ENCODE measurements at places on chromosomes 2 and 18. TPM values are rescaled to one million over a fixed set of nuclear protein-coding genes. Genes with fewer than 3 reads are reported as not detected.

GRCh38 chr2:168997118-168997521 lies 34.0 kb downstream of the ABCB11 start:
- no peaks in the 10 kb centered on the region for H3K27me3 ChIP-seq
- H3K4me3 ChIP-seq, result no peak overlapping the region
- H3K27ac ChIP-seq, result no peak overlapping the region
- no peaks in the 10 kb centered on the region for H3K36me3 ChIP-seq
- H3K4me1 ChIP-seq, result no peaks in the 10 kb centered on the region
- DNase-seq, result no peak

DNA sequence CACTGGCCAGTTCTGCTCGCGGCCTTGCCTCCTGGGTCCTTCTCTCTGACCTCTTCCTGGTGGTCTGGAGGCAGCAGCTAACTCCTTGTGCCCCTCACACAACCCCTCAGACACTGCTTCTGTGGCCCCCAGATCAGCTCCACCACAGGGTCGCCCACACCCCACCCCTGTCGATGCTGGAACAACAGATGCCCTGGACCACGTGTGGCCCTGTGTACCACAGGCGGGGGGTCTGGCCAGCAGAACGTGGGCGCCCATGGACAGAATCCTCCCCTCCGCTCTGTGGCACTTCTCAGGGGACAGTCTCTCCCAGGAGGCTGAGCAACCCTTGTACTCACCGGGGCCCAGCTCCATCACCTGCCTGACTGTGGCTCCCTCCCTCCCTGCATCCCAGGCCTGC lies 245.6 kb downstream of the NDUFA10 start:
- no peak overlapping the region for H3K27ac ChIP-seq
- no peak overlapping the region for H3K4me3 ChIP-seq
- no peaks in the 10 kb centered on the region for H3K36me3 ChIP-seq
- no peaks in the 10 kb centered on the region for H3K27me3 ChIP-seq
- DNase-seq, result peak; percentile 61
- H3K4me1 ChIP-seq, result no peaks in the 10 kb centered on the region

DNA sequence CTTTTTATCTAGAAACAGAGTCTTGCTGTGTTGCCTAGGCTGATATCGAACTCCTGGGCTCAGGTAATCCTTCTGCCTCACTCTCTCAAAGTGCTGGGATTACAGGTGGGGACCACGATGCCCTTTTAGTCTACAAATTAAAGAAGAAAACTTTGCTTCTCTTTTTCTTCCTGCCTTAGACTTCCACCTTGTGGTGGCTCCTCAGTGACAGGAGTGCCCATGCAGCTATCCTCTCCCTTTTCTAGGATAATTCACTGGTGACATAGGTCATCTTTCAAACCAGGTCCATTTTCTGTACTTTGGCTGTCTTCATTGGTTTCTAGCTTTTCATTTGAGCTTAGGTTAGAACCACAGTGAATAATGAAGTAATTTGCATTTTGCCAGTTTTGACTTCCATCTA lies 13.6 kb downstream of the DCAF17 start:
- DNase-seq, result no peak
- no peaks in the 10 kb centered on the region for H3K36me3 ChIP-seq
- no peak overlapping the region for H3K27ac ChIP-seq
- H3K4me3 ChIP-seq, result no peak overlapping the region

GRCh38 chr2:48693645-48694044 lies 61.9 kb downstream of the LHCGR start:
- H3K4me1 ChIP-seq, result no peaks in the 10 kb centered on the region
- H3K4me3 ChIP-seq, result no peak overlapping the region
- H3K27ac ChIP-seq, result no peak overlapping the region
- H3K27me3 ChIP-seq, result no peaks in the 10 kb centered on the region
- no peak for DNase-seq

- peaks cover 6% of the 10 kb centered on the region for H3K4me1 ChIP-seq
- DNase-seq, result no peak
- no peaks in the 10 kb centered on the region for H3K36me3 ChIP-seq
- no peak overlapping the region for H3K4me3 ChIP-seq
- H3K27ac ChIP-seq, result no peak overlapping the region
Observed at GRCh38 chr18:44693030-44693784, 12.5 kb downstream of the SETBP1 start.

DNA sequence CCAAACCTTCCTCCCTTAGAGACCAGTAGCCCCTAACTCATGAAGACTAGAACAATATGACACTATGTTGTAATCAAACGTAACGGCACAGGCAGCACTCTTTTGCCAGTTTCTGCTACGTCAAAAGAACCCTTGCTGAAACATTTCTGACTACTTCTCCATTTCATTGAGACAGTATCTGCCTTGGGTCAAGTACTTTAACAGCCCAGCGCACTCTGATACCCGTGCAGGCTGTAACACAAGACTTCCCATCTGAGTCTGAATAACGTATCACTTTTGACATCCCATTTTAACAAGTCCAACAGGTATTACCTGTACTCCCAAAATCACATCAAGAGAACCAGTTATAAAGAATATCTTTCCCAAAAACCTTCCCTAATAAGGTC lies 38.4 kb downstream of the TBC1D8 start:
- no peaks in the 10 kb centered on the region for H3K36me3 ChIP-seq
- no peak overlapping the region for H3K27ac ChIP-seq
- H3K4me3 ChIP-seq, result no peak overlapping the region
- H3K27me3 ChIP-seq, result no peaks in the 10 kb centered on the region
- H3K4me1 ChIP-seq, result peaks cover 8% of the 10 kb centered on the region
- no peak for DNase-seq

- H3K27me3 ChIP-seq, result no peaks in the 10 kb centered on the region
- H3K36me3 ChIP-seq, result peaks cover 3% of the 10 kb centered on the region
- H3K4me3 ChIP-seq, result peak overlapping the region; percentile 5
- H3K4me1 ChIP-seq, result peaks cover 4% of the 10 kb centered on the region
- no peak overlapping the region for H3K27ac ChIP-seq
Observed at GRCh38 chr2:38751596-38752410, 642 bp upstream of the SRSF7 start.

DNA sequence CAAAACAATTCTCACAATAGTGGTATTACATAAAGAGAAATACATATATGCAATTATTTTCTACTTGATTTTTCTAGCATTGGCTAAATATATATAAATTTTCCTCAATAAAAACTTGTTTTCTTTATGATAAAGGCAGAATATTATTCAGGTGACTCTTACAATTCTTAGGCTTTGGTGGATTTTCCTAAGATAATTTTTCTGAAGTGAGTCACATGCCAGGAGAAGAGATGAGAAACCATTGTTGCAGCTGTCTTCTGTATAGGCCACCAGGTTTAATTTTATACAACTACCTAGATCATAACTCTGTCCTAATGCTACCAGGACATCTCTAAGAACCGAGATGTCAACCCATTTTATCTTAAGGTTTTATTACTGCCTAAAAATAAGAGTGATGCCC lies 552.4 kb upstream of the CDH2 start:
- H3K4me1 ChIP-seq, result peaks cover 2% of the 10 kb centered on the region
- no peaks in the 10 kb centered on the region for H3K36me3 ChIP-seq
- no peak overlapping the region for H3K4me3 ChIP-seq
- DNase-seq, result no peak

DNA sequence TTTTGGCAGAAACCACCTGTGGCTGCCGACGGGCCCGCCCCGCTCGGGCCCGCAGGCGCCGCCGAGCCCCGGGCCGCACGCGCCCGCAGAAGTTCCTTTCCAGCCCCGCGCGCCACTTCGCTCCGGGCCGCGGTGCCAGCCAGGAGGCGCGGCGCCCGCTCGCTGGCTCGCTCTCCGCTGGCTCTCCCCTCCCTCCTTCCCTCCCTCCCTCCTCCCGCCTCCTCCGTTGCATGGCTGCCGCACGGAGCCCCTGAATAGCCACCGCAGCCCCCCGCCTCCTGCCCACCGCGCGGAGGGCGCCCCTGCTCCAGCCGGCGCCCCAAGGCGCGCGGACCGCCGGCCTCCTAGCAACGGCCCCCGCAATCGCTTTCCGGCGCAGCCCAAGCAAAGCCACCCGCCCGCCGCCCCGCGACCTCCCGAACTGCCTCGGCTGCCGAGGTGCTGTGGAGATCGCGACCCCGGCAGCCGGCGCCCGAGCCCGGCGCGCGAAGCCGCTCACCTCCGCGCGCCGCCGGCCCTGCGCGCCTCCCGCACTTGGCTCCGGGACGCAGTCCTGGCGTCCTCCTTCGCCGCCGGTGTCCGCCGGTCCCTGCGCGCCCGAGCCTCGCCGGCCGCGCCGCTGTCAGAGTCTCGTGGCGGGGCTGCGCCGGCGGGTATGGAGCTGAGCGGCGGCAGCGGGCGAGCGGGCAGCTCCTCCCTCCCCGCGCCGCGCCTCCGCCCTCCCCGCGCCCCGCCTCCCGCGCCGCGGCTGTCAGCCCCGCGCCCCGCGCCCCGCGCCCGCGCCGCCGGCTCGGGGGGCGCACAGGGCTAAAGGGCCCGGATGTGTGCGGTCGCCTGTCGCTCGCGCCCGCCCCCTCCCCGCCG lies at the start of gene ZBTB7C:
ZBTB7C (minus strand) TSS at position 657 of the 864 bp plus-strand sequence.
- H3K27ac ChIP-seq, result peak within 1 kb of the TSS; percentile 81
- peak within 1 kb of the TSS; percentile 94 for H3K4me3 ChIP-seq
- H3K36me3 ChIP-seq, result no peaks in the 10 kb centered on the region
- no peaks in the 10 kb centered on the region for H3K4me1 ChIP-seq
- no peaks in the 10 kb centered on the region for H3K27me3 ChIP-seq

DNA sequence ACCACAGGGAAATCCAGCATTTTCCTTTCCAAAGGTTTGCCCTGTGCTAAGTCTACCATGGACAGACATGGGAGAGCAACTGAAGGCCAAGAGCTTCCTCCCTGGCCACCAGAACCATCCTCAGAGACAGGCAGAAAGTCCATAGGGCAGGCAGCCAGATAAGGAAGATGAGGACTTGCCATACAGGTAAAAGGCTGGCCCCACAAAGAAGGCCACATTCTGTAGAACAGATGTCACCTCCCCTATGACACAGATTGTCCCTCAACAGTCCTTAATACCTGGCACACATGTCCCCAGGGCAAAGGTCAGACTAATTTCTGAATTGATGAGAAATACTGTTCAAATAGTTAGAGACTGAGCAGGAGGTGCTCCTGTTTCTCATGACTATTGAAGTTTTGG lies 52.0 kb downstream of the FECH start:
- H3K4me1 ChIP-seq, result no peaks in the 10 kb centered on the region
- DNase-seq, result no peak
- no peaks in the 10 kb centered on the region for H3K36me3 ChIP-seq
- no peak overlapping the region for H3K4me3 ChIP-seq
- H3K27me3 ChIP-seq, result no peaks in the 10 kb centered on the region

GRCh38 chr2:236483102-236483501 lies 86.5 kb upstream of the ACKR3 start:
- H3K4me3 ChIP-seq, result no peak overlapping the region
- no peaks in the 10 kb centered on the region for H3K4me1 ChIP-seq
- no peak for DNase-seq

DNA sequence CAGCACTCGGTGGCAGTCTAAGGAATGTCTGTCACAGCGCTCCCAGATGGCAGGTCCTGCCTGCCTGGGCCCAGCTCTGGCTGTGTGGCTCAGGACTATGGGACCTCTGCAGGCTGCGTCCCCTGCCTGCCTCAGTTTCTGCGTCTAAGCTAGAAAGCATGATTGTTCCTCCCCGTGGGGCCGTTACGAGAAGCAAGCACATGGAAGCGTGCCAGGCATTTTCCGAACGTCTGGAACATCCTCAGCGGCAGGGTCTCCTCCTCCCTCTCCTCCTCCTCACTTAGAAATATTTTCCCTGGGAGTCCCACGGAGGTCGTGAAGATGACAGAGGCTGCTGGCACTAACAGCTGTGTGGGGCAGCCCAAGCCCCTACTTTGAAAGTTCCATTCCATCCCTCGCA lies 43.3 kb downstream of the LRRFIP1 start:
- DNase-seq, result no peak
- H3K4me3 ChIP-seq, result no peak overlapping the region
- no peaks in the 10 kb centered on the region for H3K4me1 ChIP-seq
- H3K27ac ChIP-seq, result no peak overlapping the region

GRCh38 chr2:239669899-239670460 lies 269.2 kb upstream of the HDAC4 start:
- no peak overlapping the region for H3K27ac ChIP-seq
- no peak overlapping the region for H3K4me3 ChIP-seq
- H3K27me3 ChIP-seq, result no peaks in the 10 kb centered on the region
- H3K4me1 ChIP-seq, result no peaks in the 10 kb centered on the region
- DNase-seq, result no peak

Gene CYS1
- polyA plus RNA-seq, result 16.4 TPM

Gene PLEKHH2
- 2.9 TPM for polyA plus RNA-seq

Gene CEP76
- polyA plus RNA-seq, result 2.6 TPM
